HepG2 (cell line): ENCODE measurements at places on chromosomes 3 and 15. TPM values are rescaled to one million over a fixed set of nuclear protein-coding genes. Genes with fewer than 3 reads are reported as not detected.

The SLC35G2 gene
- 4.2 and 7.6 TPM in 2 replicates for total RNA-seq

DNA sequence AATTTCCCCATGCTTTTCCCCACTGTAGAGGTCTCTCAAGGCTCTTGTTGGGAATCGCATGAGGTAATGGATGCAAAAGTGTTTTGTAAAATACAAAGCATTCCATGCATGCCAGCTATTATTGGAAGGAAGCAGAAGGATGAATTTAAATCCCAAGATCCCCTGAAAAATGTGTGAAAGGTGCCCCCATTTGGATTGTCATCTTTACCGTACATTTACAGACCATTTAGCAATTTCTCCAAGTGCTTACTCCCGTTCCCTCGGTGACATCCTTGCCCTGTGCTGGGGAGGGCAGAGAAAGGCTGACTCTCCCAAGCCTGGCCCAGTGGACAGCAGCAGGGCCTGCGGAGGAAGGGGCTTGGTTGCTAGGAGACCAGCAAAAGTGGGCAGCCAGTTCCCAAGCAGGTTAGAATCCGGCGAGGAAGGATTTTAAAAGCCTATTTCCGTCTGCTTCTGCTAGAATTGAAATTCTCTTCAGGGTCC lies 31.1 kb upstream of the NEO1 start:
- no peaks in the 10 kb centered on the region; the same call in 1 of the 2 replicates for H3K27me3 ChIP-seq
- DNase-seq = no peak
- no peak overlapping the region for H3K4me3 ChIP-seq
- H3K36me3 ChIP-seq = no peaks in the 10 kb centered on the region
- no peak overlapping the region for H3K27ac ChIP-seq

DNA sequence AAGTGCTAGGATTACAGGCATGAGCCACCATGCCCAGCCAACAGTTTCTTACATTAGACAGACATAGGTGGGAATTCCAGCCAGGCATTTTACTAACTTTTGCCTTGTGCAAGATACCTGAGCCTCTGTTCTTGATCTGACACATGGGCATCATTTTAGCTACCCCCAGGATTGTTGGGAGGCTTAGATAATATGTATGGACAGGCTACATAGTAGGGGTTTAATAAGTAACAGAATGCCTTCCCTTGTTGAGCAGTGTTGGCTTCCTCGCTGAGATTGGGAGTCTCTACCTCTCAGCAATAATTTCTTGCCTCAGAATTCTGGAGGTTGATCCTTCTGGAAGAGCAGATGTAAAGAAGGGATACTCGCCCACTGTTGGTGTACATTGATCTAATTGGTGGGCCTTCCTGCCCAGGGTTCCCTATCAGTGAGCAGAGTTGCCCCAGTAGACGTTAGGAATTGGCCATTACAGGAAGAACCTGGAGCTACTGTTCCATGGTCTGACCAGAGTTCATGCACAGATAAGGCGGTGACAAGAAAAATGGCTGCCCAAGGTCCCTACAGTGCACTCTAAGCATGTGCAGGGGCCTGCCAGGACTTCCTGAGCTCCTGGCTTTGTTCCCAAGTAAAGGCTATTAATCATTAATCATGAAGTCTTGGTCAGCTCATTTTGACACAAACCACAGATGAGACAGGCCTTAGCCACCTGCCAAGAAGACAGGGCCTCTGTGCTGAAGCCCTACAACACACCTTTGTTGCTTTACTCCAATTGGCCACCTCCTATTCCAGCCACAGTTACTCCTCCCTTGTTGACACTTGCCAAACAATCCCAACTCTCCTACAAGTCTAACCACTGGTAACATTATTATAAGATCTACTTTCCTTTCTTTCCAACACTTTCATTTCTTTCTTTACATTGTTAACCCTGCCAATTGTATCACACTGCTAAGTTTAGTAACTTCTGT lies 5.0 kb upstream of the IL17RE start:
- H3K36me3 ChIP-seq = peaks cover 1% of the 10 kb centered on the region; the same call in 1 of the 2 replicates
- H3K27me3 ChIP-seq = no peaks in the 10 kb centered on the region; the same call in 2 of the 3 replicates
- H3K4me1 ChIP-seq = peaks cover 79% of the 10 kb centered on the region
- H3K4me3 ChIP-seq = no peak overlapping the region
- DNase-seq = peak; percentile 98

The HCN4 gene
- total RNA-seq = not detected in 2 replicates

DNA sequence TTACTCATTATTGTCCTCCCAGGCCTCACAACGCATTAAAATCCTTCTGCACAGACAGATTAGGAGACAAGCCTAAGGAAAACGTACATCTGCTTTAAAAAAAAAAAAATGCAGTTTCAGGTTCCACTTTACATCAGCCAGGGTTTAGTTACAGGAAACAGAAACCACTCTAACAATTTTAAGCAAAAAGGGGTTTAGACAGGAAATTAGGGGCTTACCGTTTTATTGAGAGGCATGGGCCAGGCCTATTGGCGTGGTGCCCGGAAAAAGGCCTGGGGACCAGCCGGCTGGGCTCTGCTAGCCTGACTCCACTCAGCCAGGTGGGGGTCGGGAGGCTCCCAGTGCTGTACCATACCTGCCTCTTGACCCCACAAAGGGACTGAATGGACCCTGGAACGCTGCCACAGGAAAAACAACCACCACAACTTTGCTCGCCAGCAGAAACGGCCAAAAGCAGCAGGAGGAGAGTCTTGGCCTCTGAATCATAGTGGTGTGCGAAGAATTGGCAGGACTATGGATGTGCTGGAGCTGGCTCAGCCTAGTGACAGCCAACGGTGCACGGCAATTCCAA lies 124.3 kb downstream of the CHSY1 start:
- H3K4me3 ChIP-seq = peak overlapping the region; percentile 27
- H3K36me3 ChIP-seq = no peaks in the 10 kb centered on the region
- H3K4me1 ChIP-seq = peaks cover 41% of the 10 kb centered on the region
- H3K27me3 ChIP-seq = peaks cover 2% of the 10 kb centered on the region; the same call in 1 of the 2 replicates
- DNase-seq = peak; percentile 24

- no peak overlapping the region for H3K4me3 ChIP-seq
- H3K27me3 ChIP-seq = no peaks in the 10 kb centered on the region
- H3K27ac ChIP-seq = no peak overlapping the region
- H3K36me3 ChIP-seq = no peaks in the 10 kb centered on the region
Observed at GRCh38 chr3:140954576-140954975, 12.9 kb downstream of the SLC25A36 start.

- H3K4me1 ChIP-seq = no peaks in the 10 kb centered on the region
- no peaks in the 10 kb centered on the region for H3K36me3 ChIP-seq
- no peaks in the 10 kb centered on the region for H3K27me3 ChIP-seq
- H3K4me3 ChIP-seq = no peak overlapping the region
Observed at GRCh38 chr15:96695426-96695825, 364.9 kb downstream of the NR2F2 start.

DNA sequence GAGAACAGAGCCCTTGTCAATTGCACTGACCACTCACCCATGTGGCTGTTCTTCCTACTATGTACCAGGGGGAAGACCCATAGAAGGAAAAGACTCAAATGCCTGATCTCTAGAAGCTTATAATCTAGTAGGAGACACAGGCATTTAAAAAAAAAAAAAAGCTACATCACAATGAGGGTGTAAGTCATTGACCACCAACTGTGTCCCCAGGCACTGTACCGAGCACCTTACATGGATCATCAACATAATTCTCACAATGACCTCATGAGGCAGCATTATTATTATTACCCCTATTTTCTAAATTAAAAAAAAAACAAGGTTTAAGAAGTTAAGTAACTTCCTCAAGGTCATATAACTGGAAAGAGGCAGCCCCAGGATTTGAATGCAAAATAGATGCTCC lies 247.4 kb downstream of the SHOX2 start:
- no peak overlapping the region for H3K27ac ChIP-seq
- no peak for DNase-seq
- no peaks in the 10 kb centered on the region for H3K4me1 ChIP-seq
- no peaks in the 10 kb centered on the region for H3K27me3 ChIP-seq
- H3K36me3 ChIP-seq = no peaks in the 10 kb centered on the region

DNA sequence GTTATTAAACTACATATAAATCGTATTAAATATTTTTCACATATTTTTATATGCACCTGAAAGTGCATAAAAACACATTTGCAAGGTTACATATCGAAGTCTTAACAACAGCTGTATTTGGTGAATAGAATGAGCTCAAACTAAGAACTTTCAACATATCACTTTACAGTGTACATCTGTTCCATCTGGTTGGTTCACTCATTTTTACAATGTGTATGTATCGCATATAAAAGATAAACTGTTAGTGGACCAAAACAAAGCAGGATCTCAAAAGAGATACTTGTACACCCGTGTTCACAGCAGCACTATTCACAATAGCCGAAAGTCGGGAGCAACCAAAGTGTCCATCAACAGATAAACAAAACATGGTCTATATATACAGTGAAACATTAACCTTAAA lies 55.8 kb downstream of the TBL1XR1 start:
- H3K27ac ChIP-seq = peak overlapping the region; percentile 35
- peaks cover 71% of the 10 kb centered on the region for H3K4me1 ChIP-seq
- H3K27me3 ChIP-seq = no peaks in the 10 kb centered on the region
- H3K4me3 ChIP-seq = no peak overlapping the region
- DNase-seq = no peak
- H3K36me3 ChIP-seq = no peaks in the 10 kb centered on the region

- H3K27me3 ChIP-seq = no peaks in the 10 kb centered on the region
- H3K27ac ChIP-seq = no peak overlapping the region
- H3K4me3 ChIP-seq = no peak overlapping the region
- no peaks in the 10 kb centered on the region for H3K36me3 ChIP-seq
- H3K4me1 ChIP-seq = peaks cover 27% of the 10 kb centered on the region
- DNase-seq = no peak
Observed at GRCh38 chr15:58556028-58556361, 124.2 kb downstream of the LIPC start.

The RTP3 gene
- total RNA-seq = 0.09 TPM in 1 of 2 replicates, not detected in the other

The SYNPR gene
- total RNA-seq = 0.04 TPM in 1 of 2 replicates, not detected in the other

The PLSCR1 gene
- 34.1 and 44.3 TPM in 2 replicates for total RNA-seq

DNA sequence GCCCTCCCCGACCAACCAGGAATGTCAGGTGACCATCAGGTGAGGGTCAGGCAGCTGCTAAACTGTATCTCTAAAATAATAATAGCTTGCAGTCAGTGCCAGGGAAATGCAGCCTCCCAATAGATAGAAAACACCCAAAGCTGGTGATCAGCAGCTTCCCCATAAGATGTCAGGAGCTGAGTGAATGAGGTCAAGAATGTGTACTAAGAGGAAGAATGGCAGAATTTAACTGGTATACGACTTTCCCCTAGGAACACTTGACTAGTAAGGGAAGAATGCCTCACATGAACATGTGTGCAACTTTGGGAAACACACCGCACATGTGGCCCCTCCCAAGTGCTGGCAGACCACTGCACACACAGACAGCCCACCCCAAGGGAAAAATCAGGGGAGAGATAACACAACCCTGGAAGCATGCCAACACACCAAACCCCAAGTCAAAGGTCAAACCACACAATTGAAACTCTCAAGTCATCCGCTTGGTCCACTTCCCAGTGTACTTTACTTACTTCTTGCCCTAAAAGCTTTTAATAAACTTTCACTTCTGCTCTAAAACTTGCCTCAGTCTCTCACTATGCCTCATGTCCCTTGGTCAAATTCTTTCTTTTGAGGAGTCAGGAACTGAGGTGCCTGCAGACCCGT lies 806.5 kb downstream of the OTOL1 start:
- H3K27ac ChIP-seq = no peak overlapping the region
- no peaks in the 10 kb centered on the region for H3K4me1 ChIP-seq
- H3K27me3 ChIP-seq = no peaks in the 10 kb centered on the region
- H3K36me3 ChIP-seq = no peaks in the 10 kb centered on the region
- DNase-seq = no peak
- H3K4me3 ChIP-seq = no peak overlapping the region

GRCh38 chr15:85726454-85726853 lies 68.3 kb downstream of the KLHL25 start:
- peaks cover 12% of the 10 kb centered on the region for H3K36me3 ChIP-seq
- no peaks in the 10 kb centered on the region for H3K27me3 ChIP-seq
- no peak overlapping the region for H3K4me3 ChIP-seq

GRCh38 chr3:127462111-127462655 lies 128.3 kb downstream of the TPRA1 start:
- no peak for DNase-seq
- H3K4me3 ChIP-seq = no peak overlapping the region
- H3K36me3 ChIP-seq = no peaks in the 10 kb centered on the region

- no peaks in the 10 kb centered on the region for H3K4me1 ChIP-seq
- no peaks in the 10 kb centered on the region for H3K27me3 ChIP-seq
- no peaks in the 10 kb centered on the region for H3K36me3 ChIP-seq
- H3K4me3 ChIP-seq = no peak overlapping the region
Observed at GRCh38 chr3:29226706-29227105, 54.2 kb upstream of the RBMS3 start.

- no peaks in the 10 kb centered on the region for H3K36me3 ChIP-seq
- no peaks in the 10 kb centered on the region for H3K4me1 ChIP-seq
- no peak overlapping the region for H3K4me3 ChIP-seq
- no peak for DNase-seq
- H3K27me3 ChIP-seq = no peaks in the 10 kb centered on the region
- no peak overlapping the region for H3K27ac ChIP-seq
Observed at GRCh38 chr3:162087361-162087760, 590.8 kb downstream of the OTOL1 start.

DNA sequence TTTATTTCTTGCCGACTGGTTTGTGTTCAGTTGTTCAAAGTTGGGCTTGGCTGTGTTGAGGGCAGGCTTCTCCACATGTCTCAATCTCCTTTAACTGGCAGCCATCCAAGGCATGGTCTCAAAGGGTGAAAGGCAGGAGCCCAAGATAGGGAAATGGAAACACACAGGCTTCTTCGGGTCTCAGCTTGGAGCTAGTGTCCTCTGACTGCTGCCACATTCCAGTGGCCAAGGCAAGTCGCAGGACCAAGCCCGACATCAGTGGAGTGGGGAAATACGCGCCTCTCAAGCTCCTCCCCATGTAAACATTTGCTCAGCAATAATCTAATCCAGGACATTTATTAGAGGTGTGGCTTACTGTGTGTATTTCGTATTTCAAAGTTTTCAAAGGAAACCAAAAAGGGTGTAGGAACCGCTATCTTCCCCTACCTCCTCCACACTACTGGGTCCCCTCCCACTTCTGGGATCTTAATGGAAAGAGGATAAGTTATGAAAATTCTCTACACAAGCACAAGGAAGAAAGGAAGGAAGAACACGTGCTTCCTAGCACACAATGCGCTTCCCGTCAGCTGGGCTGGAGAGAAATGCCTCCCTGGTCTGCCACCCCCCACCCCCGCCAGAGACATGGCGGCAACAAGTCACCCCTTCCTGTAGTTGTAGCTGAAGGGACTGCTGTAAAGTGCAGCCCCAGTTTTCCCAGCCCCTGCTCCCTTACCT lies 181.7 kb downstream of the FAM43A start:
- peaks cover 39% of the 10 kb centered on the region; the same call in 2 of the 3 replicates for H3K27me3 ChIP-seq
- no peaks in the 10 kb centered on the region for H3K36me3 ChIP-seq
- peaks cover 16% of the 10 kb centered on the region for H3K4me1 ChIP-seq
- no peak overlapping the region for H3K27ac ChIP-seq
- no peak for DNase-seq
- no peak overlapping the region for H3K4me3 ChIP-seq

DNA sequence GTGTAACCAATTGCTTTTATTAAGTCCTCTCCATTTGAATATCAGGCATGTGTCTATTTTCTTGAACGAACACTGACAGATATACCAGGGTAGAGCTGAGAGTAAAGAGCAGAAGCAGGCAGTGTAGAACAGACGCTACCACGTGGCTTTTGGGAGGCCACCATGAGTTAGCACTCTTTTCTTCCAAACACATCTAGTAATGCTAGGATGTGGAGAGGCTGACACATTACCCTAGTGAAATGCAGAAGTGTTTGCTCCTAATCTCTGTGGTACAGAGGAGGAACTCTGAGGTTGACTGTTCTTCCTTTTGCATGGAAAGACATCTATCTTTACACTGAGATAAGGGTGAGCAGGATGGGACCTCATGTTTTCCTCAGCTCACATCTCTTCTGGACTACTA lies 216.3 kb downstream of the SATB1 start:
- no peak overlapping the region for H3K4me3 ChIP-seq
- DNase-seq = no peak
- H3K4me1 ChIP-seq = no peaks in the 10 kb centered on the region
- no peaks in the 10 kb centered on the region for H3K36me3 ChIP-seq

The LMCD1 gene
- 6.1 and 6.2 TPM in 2 replicates for total RNA-seq

The SUCNR1 gene
- not detected in 2 replicates for total RNA-seq

The RTF1 gene
- total RNA-seq = 17.9 and 22.0 TPM in 2 replicates

The CATSPER2 gene
- total RNA-seq = 0.53 and 0.66 TPM in 2 replicates

The ARPP21 gene
- not detected in 2 replicates for total RNA-seq

The LSM3 gene
- 19.4 and 28.7 TPM in 2 replicates for total RNA-seq

The RPN1 gene
- total RNA-seq = 158 and 342 TPM in 2 replicates
